AG10803 (cell line): ENCODE measurements at places on chromosomes 1 and 21.

DNA sequence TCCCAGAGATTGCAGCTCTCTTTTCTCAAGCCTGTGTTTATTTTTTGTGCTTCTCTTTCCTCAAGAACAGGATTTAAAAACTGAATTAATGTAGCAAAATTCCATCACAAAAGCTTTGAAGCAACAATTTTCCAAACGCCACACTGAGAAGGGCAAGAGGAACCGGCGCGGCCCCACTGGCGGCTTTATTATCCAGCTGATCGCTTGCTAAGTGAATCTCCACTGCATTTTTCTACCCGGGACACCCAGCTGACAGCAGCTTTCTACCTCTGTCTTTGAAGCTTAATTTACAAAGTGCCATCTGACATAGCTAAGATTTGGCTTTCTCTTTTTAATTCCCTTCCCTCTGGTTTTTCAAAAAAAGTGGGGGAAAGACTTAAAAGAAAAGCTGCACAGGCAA lies 369.3 kb upstream of the C1orf174 start:
- DNase-seq = no peak

GRCh38 chr1:243294723-243295121 lies 38.9 kb downstream of the SDCCAG8 start:
- DNase-seq = peak; percentile 65

GRCh38 chr1:222247811-222248310 lies 300.0 kb downstream of the HHIPL2 start:
- no peak for DNase-seq

GRCh38 chr1:94305704-94306103 lies 68.3 kb upstream of the ARHGAP29 start:
- DNase-seq = peak; percentile 79

GRCh38 chr21:34335316-34335715 lies 28.5 kb upstream of the KCNE2 start:
- peak; percentile 89 for DNase-seq

- DNase-seq = no peak
Observed at GRCh38 chr1:183810121-183810520, 5.2 kb downstream of the RGL1 start.

DNA sequence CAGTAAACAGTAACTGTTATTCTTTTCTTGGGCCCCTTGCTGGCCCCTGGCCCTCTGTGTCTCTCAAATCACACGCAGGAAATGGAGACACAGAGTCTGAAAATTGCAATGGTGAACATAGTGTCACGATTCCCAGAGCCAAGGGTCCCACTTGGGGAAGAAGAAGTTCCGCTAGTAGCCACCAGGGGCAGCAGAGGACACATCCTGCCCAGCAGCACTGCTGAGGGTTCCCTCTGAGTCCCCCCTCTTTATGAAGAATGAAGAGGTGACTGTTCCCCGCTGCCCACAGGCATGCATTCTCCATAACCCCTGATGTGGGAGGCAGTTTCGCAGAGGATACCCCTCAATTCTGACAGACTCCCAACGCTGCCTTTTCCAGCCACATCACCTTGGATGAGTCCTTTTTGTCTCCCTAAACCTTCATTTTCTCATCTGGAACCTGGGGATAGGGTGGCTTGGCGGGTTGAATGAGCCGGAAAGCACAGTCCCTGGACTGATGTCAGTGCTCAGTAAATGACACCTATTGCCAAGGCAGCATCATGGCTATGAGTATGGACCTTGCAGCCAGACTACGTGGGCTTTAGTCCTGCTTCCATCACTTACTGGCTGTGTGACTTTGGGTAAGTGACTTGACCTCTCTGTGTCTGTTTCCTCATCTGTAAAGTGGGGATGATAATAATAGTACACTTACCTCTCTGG lies 238.0 kb upstream of the TMEM51 start:
- DNase-seq = no peak

- DNase-seq = peak; percentile 56
Observed at GRCh38 chr1:39657923-39658485, 13.9 kb downstream of the NT5C1A start.

DNA sequence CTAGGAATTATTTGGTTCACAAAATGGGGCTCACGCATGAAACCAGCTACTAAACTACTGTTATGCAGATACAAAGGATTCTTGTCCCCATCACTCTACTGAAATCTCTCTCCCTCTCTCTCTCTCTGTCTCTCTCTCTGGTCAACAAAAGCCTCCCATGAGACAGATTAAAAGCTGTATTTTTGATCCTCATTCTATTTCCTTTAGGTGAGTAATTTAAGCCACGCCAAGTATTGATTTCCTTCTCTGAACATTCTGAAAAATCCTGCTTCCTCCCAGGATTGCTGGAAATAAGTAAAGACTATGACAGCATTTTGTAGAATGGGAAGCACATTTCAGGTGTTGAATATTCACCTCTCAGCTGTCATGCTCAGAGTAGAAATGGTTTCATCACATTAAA lies 43.7 kb downstream of the PRDX6 start:
- no peak for DNase-seq

DNA sequence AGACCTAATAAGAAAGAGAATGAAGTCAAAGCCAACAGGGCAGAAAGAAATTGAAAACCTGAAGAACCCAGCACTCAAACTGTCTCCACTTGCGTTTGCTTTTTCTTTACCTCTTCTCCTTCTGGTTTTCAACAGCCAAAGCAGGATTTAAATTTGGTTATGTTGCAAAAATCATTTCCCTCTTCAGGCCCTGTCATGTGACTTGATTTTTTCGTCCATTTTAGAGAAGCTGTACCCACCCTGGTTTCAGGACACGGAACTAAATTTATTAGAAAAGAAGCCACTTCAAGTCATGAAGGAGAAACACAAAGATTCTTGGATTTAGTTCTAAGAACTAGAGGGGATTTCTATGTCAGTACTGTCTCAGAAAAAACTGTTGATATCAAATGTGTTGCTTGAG lies 1.0 kb upstream of the SYNJ1 start:
- DNase-seq = no peak

DNA sequence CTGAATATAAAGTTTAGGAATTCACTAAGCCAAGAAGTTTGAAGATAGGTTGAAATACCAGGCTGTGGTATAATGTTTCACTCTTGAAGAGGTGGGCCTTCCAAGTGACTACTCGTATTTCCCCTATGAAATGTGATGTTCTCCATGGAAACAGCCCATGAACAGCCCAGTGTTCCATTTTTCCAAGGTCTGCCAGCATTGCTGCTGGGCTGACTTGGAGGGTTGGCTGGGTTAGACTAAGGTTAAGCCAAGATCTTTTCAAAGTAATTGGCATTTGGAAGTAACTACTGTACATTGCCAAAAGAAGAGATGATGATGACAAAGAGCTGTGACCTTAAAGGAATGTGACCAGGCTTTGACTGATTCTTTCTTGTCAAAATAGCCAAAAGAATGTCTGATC lies 73.8 kb downstream of the RPE65 start:
- DNase-seq = no peak

DNA sequence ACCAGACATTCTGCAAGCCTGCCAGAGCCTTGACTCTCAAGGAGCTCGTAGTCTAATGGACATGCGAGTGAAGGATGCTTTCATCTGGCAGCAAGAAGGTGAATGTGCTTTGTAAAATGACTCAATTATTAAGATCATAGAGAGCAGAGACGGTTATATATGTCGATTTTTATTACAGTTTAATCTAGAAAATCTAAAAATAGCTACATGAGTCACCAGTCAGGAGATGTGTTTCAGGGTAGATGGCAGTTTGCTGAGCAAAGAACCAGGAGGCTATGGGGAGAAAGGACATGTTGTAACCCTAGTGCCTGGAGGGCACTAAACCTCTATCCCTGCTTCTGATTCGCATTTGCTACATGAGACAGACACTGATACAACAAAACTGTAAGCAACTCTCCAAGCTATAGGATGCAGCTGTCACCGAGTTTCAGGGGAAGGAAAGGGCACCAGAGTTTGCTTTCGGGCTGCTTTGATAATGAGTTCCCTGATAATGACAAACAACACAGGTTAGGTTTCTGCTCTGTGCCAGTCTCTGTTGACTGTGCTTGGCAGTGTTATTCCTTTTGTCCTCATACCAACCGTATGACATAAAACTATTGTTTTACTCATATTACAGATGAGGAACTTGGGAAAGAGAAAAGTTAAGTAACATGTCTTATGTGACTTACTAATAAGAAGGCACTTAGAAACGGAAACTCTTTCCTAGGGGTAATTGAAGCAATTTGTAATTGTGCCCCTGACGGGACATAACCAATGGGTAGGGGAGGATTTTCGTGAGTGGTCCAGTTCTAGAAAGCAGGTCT lies 43.2 kb downstream of the C1orf198 start:
- DNase-seq = peak; percentile 78

GRCh38 chr1:161705537-161705936 lies 1.5 kb upstream of the FCRLA start:
- no peak for DNase-seq

- DNase-seq = no peak
Observed at GRCh38 chr1:80759354-80759753, 1041.4 kb upstream of the ADGRL2 start.

GRCh38 chr21:24781146-24781545 lies 826.1 kb downstream of the MRPL39 start:
- no peak for DNase-seq

- no peak for DNase-seq
Observed at GRCh38 chr21:34526241-34526617, 14.2 kb upstream of the KCNE1 start.

DNA sequence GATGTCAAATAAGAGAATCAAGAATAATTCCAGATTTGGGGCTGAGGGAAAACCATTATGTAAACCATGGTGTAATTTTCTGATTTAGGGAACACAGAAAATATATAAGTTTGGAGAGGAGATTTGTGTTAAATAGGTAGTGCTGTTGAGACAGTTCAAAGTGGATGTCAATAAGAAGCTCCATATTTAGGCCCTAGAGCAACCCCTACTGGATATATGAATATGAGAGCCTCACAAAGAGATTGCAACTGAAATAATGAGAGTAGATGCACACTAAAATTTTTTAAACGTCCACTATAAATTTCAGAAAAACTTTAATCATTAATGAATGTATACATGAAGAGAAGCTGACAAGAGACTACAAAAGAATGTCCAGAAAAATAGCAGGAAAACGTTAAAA lies 1447.8 kb upstream of the PRMT6 start:
- DNase-seq = peak; percentile 2

GRCh38 chr1:201254625-201255478 lies 28.5 kb upstream of the PKP1 start:
- DNase-seq = no peak

- DNase-seq = no peak
Observed at GRCh38 chr1:53080041-53080440, 18.0 kb downstream of the PODN start.

GRCh38 chr1:230509281-230509977 lies 83.3 kb upstream of the PGBD5 start:
- peak; percentile 91 for DNase-seq

- DNase-seq = no peak
Observed at GRCh38 chr1:40673452-40673851, 8.0 kb upstream of the RIMS3 start.

GRCh38 chr1:112461200-112461871 lies 47.4 kb upstream of the WNT2B start:
- DNase-seq = no peak

DNA sequence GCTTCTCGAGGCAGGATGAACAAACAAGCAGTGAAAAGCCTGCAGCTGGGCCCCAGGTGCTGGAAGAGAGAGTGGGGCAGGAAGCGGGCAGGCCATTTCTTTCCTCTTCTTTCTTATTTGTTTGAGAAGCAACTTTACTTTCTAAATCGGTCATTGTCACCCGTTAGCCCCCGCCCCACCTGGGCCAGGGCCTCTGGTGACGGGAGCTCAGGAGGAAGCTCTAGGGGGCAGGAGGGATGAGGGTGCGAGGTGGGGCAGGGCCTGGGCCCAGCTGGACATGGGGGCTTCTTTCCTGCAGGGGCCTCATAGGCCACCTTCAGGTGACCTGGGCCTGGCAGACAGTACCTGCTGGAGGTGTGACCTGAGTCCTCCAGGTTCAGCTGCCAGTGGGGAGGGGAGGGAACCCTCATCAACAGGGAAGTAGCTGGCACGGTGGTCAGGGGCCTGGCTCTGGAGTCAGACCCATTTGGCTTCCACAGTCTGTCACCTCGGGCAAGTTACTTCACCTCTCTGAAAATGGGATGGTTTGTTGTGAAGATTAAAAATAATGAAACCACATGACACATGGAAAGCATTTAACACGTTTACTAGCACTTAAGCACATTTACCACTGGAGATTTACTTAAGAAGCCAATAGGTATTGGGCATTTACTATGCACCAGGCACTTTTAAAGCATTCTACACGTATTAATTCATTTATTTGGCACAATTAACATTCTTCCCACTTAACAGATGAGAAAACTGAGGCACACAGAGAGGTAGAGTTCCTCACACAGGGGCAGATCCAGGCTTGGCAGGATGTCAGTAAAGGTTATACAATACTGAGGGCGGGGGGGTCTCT lies 54.1 kb upstream of the ID3 start:
- no peak for DNase-seq
